Activated effector memory CD4-positive, alpha-beta T cell treated with Interleukin-2 at 50 U/mL for 16 hours (primary cell): ENCODE measurements at places on chromosomes 7 and 10.

DNA sequence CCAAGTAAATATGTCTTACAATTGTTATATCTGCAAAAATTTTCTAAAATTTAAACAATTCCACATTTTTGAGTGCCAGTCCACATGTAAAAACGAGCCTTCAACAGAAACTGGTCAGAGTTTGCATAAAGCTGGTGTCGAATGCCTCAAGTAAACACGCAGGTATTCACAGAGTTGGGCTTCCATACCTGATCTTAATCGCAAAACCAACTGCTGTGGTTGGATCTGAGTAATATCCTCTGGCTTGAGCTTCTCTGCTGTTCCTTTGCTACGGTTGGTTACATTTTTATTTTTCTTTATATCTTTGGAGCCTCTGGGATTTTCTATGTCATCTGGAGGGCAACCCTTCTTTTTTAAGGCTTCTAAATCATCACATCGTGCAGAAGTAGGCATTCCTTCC is 28.4 kb downstream of the ITGB1 start:
- DNase-seq, result no peak

GRCh38 chr10:62048919-62049623 is 147.6 kb downstream of the ARID5B start:
- peak; percentile 41 for DNase-seq

DNA sequence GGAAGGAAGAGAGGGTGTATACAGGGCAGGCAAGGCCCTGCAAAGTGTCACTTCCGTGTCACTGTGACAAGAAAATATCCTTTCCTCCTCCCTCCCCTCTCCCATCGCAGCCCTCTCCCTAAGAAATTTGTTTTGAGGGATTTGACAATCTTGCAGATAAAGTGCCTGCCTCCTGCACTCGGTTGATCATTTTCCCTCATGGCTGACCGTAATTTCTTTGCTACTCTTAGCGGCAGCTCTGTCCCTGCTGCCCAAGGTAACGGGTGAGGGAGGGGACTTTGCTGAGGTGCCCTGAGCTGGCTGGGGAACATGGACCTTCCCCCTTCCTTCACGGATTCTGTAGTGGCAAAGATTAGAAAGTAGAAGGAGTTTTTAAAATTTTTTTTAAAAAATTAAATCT is 179.1 kb downstream of the TCF7L2 start:
- no peak for DNase-seq

DNA sequence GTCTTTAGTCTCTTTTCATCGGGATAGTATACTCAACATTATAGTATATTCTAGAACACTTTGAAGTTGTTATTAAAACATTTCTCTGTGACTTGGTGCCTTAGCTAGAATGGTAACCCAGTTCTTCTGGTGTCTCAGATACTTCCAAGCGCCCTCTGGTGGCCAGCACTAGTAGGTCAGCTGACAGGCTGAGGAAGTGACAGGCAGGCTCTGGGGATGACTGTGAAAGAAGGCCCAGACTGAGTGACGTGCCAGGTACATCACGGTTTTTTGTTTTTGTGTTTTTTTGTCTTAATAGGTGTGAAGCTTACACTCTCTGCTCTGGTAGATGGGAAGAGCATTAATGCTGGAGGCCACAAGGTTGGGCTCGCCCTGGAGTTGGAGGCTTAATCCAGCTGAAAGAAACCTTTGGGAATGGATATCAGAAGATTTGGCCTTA is 5.1 kb downstream of the COMTD1 start:
- peak; percentile 86 for DNase-seq

GRCh38 chr10:70053841-70054288 is 1.2 kb downstream of the MACROH2A2 start:
- DNase-seq, result no peak

DNA sequence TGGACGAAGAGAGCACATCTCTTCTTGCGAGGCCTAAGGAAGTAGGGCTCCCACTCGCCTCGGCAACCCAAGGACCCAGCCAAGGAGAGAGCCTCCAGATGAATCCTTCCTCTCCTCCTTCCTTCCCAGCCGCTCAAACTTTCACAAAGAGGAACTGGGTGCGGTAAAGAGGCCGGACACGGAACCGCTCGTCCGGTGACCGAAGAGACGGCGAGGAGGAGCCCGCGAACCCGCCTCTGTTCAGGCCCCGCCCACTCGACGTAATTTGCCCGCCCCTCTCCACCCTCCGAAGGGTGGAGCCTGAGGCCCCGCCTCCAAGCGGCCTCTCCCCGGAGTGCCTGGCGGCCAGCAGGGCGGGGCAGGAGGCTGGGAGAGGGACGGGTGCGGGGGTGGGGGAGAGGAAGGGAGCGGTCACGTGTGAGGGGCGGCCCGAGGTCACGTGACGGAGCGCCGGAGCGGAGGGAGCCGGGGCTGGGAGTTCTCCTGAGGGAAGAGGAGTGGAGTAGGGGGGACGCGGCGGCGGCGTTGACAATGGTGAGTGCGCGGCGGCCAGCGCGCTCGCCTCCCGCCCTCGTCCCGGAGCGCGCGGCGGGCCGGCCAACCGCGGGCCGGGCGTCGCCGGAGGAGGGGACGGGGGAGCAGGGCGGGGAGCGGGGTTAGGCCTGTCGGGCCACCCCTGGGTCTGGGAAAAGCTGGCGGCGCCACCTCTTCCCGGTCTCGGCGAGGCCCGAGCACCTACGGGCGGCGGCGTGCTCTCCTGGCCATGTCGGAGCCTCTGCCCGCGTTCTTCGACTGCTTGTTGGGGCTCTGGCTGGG is at the start of gene VPS26A:
Gene VPS26A, plus strand, starts transcription at position 432 of the 816 bp plus-strand sequence. Its CDS starts 100 bp downstream, at position 532.
- DNase-seq, result peak; percentile 98

DNA sequence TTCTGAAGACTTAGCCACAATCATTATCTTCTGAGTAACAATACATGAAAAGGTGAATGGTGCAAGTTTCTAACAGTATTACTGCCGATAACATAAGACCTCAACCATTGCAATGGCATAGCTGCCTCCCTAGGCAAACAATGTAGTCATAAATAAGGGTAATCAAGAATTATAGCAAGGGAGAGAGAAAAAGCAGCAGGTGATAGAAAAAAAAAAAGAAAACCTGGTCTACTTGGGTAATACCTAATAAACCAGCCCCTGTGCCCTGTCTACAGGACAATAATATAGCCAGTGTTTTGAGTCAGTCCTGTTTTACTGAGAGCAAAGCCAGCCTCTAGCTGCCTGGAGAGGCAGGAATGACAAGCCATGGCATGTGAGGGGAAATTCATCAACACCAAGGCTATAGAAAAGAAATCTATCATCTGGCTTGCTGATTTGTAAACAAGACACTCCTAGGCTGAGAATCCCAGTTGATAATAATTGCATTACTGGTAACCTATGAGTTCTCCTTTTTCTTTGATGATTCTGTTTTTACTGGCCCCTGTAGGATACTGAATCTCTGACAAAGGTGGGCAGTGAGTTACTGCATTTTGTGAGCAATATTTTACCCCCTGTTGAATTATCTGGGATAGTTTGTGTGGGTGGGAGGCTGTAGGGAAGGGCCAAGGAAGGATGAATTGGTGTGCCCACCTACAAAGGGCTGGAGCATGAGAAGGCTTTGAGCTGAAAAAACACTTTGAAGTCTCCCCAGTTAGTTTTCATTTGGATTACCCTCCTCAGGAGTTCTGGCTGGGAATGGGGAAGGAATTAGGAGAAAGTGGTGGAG is 1.7 kb upstream of the WEE2 start:
- no peak for DNase-seq
